ENCODE measurements at places on chromosomes 2 and 18.

DNA sequence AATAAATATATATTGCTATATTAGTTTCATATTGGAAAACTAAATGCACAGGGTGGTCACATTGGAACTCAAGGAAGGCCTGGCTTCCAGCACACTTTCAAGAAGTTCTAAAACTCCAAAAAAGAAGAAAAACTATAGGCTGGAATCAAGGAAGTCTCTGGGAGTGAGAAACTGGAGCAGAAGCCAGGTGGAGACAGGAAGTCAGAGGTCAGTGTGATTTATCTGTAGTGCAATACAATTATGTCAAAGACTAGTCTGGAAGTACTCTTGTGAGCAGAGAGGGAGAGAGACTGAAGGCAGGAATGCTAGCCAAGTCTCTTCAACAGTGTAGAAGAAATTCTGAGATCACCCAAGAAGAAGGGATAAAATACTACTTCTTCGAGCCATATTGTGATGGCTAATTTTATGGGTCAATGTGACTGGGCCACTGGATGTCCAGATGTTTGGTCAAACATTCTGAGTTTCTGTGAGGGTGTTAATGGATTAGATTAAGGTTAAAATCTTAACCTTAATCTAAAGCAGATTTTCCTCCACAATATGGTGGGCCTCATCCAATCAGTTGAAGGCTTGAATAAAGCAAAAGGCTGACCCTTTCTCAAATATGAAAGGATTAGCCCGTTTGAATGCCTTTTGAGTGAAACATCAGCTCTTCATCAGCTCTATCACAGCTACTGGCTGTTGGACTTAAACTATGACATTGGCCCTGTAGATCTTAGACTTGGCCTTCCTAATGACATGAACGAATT lies 208.0 kb downstream of the TDRD15 start:
- DNase-seq = no peak

DNA sequence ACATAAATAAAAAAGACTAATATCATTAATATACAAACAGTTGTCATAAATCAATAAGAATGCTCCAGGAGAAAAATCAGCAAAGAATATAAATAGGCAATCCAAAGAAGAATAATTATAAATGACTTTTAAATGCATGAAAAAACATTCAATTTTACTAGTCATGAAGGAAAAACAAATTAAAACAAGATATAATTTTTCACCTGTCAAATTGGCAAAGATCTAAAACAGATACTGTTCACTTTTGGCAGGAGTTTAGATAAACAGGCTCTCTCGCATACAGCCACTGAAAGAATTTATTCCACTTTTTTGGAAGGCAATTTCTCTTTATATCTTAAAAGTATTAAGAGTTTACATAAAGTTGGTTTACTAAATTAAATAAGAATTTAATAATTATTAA lies 176.8 kb upstream of the SETBP1 start:
- DNase-seq = no peak

- no peak for DNase-seq
Measured at GRCh38 chr2:46151577-46151976, 145.6 kb upstream of the EPAS1 start.

DNA sequence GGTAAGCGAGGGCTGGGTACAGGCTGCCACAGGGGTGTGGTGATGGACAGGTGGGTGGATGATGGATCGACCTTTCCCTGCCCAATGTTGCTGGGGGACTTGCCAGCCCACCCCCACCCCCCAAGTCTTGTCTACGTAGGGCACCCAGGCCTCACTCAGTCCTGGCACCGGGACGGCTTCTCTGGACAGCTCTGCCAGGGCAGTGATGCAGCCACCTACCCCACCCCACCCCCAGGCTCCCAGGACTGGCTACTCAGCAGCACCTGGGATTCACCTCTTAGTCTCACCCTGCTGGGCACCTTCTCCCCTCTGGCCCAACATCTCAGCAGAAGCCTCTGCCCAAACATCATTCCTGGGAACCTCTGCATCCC lies 55.7 kb downstream of the ANKMY1 start:
- DNase-seq = no peak

DNA sequence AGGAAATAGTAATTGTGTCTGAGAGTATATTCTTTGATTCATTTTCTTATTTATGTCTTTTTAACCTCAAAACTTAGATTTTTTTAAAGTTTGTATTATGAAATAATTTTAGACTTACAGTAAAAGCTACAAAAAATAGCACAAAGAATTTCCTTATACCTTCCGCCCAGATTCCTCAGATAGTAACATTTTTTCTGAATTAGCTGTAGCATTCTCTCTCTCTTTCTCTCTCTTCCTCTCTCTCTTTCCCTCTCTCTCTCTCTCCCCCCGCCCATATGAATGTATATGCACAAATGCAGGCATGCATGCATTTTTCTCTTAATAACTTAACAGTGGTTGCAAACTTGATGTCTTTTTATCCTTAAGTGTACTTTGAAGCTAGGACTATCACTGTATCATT lies 361.1 kb upstream of the NRP2 start:
- DNase-seq = no peak

- no peak for DNase-seq
Measured at GRCh38 chr2:237567276-237568029, 1.1 kb downstream of the PRLH start.

- no peak for DNase-seq
Measured at GRCh38 chr2:170365686-170366085, 187.7 kb downstream of the MYO3B start.

DNA sequence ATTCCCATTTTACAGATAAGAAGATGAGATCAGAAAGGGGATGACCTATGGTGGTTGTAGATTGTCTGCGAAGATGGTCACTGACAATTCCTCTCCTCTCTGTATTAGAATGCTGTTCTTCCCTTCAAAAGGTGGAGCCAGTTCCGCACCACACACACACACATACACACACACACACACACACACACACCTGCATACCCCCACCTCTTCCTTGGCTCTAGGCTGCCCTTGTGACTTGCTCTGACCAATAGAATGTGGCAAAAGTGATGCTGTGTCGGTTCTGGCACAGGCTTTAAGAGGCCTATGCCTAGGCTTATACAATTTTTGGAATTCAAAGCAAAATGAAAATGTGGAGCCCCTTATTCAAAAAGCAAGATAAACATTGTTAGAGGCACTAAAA lies 88.0 kb downstream of the ZFP36L2 start:
- no peak for DNase-seq

- no peak for DNase-seq
Measured at GRCh38 chr2:80496775-80497174, 192.2 kb upstream of the LRRTM1 start.

GRCh38 chr2:54454548-54455130 lies 1.5 kb upstream of the SPTBN1 start:
- DNase-seq = no peak

- DNase-seq = no peak
Measured at GRCh38 chr18:13418013-13418710, 199.6 kb downstream of the LDLRAD4 start.

- no peak for DNase-seq
Measured at GRCh38 chr2:3198119-3198518, 179.5 kb downstream of the EIPR1 start.

- DNase-seq = no peak
Measured at GRCh38 chr2:176072951-176073904, 10.5 kb downstream of the EVX2 start.

- no peak for DNase-seq
Measured at GRCh38 chr2:1882471-1882870, 138.2 kb upstream of the PXDN start.

- no peak for DNase-seq
Measured at GRCh38 chr2:169091256-169091655, 21.9 kb downstream of the DHRS9 start.

DNA sequence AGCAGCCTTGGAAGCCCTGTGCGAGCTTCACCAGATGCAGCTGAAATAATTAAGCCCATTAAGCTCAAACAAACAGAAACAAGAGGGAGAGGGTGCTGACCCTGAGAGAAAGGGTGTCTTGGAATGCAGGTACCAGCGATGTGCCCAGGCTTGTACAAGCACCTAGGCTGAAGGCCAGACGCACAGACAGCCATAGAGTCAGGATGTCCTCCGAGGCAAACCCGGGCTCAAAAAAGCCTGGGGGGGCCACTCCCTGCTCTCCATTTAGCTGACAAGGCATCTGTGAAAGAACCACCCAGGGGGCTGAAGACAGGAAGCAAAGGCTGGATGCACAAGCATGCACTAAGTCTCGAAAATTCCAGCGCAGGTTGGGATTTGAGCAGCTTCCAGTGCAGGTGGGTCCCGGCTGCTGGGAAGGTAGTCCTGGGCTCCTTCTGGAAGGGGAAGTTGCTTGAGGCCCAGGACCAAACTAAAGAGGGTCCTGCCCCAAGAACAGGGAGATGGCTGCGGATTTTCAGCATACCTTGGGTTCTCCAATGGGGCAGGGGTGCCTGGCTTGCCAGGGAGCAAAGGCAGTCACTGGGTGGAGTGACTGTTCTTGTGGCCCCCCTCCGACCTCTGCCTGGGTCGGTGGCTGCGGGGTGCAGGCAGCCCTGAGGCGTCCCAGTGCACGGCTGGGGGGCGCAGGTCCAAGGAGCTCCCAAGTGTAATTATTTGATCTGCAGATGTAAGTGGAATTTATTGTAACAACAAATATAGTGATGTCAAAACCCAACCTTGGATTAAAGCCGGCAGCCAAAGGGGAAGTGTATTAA lies 5.9 kb downstream of the GBX2 start:
- no peak for DNase-seq

- DNase-seq = no peak
Measured at GRCh38 chr2:5946225-5947115, 254.3 kb downstream of the SOX11 start.
